ENCODE measurements at places on chromosomes 2 and 18. TPM values are rescaled to one million over a fixed set of nuclear protein-coding genes. Genes with fewer than 3 reads are reported as not detected.
A peak's percentile ranks its signal among the peaks of the same experiment; 100 is the strongest.

DNA sequence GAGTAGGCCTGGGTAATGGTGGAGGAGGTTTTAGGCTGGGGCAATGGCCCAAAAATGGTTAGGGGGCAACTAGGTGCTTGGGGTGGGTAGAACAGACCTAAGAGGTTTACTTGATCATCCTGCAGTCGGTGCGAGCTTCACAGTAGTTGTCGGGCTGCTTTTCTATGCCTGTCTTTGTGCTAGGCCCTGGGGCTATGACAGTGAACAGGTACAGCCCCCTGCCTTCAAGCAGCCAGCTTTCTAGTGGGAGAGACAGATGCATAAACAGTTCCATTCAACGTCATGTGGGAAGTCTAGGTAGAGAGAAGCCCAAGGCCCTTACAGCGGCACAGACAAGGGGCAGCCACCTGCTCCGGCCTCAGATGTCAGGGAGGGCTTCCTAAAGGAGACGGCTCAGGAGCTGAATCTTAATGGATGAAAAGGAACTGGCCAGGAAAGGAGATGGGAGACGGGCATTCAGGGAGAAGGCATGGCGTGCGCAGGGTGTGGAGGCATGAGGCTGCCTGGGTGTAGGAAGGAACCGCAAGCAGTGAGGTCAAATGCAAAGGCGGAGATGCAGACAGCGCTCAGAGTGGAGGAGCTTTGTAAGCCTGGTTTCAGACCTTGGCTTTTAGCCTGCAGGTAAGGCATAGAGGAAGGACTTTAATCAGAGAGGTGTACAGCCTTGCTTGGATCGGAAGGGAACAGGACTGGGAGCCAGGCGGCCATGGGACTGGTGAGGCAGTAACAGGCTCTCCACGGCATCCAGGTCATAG, 6.0 kb downstream of the CTIF start:
- DNase-seq, result no peak

DNA sequence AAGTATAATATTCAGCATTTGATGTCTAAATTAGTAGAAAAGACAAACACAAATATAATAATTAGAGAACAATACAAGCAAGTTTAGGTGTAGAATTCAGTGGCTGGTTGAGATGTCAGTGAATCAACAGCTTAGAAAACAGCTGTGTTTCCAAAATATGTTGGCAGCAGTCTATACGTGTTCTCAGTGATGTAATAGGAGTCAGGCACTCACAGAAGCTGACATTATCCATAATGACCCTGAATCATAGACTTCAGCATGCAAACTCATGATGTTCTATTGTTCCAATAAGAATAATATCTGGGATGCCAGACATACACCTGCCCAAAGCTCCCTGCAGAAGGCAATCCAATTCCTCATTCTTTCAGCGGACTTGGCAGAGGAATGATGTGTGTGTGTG, 164.7 kb downstream of the SLC8A1 start:
- DNase-seq, result no peak

GRCh38 chr2:178280244-178280852, 86.0 kb downstream of the OSBPL6 start:
- no peak for DNase-seq

- DNase-seq, result no peak
Measured at GRCh38 chr18:3151399-3152264, 68.1 kb downstream of the MYOM1 start.

CSRNP3 gene
- total RNA-seq, result 13.6 TPM

ZNF385B gene
- 18.1 TPM for total RNA-seq

DNA sequence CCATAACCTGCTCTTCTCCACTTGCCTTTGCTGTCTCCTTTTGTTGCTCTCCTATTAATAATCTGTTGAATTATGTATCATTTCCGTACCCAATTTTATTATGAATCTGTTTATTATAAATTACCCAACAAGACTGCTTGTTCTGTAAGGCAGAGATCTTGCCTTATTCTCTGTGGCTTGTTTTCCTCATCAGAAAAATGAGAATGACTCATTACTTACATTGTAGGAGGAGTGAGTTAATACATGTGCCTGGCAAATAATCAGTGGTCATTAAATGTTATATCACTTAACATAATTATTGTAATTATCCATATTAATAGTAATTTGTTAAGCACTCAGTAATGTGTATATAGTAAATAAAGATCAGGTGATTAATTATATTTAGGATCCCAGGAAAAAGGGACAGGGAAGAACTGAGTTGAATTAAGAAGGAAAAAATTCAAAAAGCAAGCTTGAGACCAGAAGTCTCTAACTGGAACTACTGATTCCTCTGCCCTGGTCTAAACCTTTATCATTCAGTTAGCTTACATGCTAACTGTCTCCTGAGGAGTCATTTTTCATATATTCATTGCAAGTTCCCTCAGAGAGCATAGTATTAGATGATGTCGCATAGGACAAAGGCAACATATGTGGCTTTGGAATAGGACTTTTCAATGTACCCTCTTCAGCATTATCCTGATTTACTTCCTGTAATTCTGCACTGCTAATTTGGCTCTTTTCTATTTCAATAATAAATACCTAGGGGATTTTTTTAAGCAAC, 335.7 kb downstream of the GALNT13 start:
- no peak for DNase-seq

DNA sequence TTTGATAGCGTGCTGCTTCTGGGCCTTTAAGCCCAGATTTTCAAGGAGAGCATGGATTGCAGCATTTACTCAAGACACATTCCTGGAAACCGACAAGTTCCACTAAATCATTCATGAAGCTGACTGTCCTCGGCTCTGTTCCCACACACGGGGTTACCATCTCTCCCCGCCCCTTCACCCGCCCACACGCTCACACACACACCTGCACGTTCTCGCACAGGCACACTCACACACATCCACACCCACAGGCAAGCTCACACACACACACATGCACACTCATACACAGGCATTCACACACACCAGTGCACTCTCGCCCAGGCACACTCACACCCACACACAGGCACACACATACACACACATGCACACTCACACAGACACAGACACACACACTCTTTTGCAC, 150.0 kb upstream of the AGAP1 start:
- no peak for DNase-seq

- no peak for DNase-seq
Measured at GRCh38 chr2:26608557-26608956, 32.6 kb downstream of the CIB4 start.

DSG4 gene
- total RNA-seq, result not detected

DNA sequence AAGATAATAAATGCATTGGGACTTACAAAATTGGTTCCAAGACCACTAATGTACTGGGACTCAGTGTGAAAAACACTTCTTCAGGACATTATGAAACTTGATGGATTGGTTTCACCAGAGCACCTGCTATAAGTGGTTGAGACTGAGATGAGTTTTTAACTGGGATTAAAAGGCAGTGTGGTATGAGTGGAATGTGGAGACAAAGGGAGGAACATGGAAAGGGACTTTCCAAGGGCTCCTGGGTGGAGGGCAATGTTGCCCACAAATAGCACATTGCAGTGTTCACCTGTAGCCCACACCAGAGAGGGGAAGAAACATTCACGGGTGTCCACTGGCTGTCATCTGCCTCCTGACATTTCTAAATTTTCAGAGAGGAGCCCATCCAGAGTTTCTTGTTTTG, 253.3 kb upstream of the TANK start:
- no peak for DNase-seq

DNA sequence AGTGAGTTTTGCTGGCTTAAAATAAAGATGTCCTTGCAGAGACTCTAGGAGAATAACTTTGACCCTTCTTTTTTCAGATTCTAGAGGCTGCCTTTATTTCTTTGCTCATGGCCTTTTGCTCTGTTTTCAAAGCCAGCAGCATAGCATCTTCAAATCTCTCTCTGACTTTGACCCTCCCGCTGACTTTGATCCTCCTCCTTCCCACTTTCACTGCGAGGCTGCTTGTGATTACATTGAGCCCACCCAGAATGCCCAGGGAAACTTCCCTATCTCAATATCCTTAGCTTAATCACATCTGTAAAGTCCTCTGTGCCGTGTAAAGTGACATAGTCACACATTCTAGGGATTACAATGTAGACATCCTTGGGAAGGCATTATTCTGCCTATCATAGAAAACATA, 23.9 kb downstream of the TACR1 start:
- DNase-seq, result peak; percentile 65

- no peak for DNase-seq
Measured at GRCh38 chr18:34767601-34768027, 57.5 kb downstream of the DTNA start.

DNA sequence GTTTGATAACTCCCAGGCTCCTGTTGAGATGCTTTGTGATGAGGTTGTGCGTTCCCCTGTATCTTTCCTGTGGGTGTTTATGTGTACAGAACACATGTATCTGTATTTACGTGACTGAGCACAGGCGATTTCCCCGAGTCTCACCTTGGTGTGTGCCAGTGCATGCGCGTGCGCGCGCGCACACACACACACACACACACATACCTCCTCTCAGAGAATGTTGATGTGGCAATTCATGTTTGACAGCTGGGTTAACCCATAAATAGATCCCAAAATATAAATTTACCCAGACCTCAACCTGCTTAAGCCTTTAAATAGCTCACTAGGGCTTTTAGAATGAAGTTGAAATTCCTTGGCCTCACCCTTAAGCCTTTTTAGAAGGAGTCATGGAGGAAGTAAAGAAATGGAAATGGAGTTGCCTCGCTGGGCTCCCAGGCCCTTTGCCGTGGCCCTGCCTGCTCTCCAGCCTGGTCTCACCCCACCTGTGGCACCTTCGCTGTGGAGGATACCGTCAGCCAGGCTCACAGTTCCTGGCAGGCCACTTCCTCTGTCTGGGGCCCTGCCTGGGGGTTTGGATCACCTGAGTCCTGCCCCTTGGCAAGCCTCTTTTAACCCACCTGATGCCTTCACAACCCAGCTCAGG, 20.3 kb downstream of the AGAP1 start:
- DNase-seq, result no peak

DNA sequence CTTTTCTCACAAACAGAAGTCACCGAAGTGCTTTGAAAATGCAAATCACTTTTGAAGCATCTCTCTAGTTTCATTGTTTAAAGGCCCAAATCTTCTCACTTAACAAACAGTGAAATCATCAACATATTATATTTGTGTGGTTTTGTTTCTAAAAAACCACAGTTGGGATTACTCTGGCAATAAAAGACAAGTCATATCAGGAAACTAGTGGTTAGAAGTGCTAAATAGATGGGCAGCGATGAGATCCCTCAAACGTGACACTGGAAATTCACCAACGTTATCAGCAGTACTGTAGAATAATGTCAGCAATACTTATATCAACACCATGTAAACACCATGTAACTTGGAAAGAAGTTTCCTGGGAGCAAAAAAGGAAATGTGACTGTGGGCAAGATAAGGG, 893.5 kb downstream of the SUCLG1 start:
- DNase-seq, result no peak

DNA sequence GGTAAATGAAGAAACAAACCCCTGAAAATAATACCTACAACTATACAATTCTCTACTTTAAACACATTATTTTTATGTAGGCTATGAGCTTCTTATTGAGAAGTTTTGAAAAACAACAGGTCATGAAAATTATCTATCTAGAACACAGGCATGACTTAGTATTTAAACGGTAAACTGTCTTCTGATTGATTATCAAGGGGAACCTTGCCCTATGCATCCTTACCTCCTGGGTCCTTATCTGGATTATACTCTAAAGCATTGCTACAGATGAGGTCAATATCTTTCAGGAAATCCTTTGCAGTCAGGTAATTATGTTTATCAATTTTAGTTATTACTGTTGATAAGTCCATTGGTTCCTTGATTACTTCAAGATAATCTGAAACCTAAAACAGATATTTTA, 144.3 kb downstream of the ATAD2B start:
- DNase-seq, result no peak

- no peak for DNase-seq
Measured at GRCh38 chr2:33672896-33673295, 73.8 kb upstream of the FAM98A start.

GCG gene
- total RNA-seq, result not detected

GRCh38 chr2:168601741-168602140, 145.7 kb downstream of the CERS6 start:
- no peak for DNase-seq

GRCh38 chr2:176508374-176508773, 239.1 kb downstream of the MTX2 start:
- DNase-seq, result no peak

GRCh38 chr2:30351116-30351515, 95.9 kb upstream of the LCLAT1 start:
- DNase-seq, result no peak

DHRS9 gene
- not detected for total RNA-seq

- no peak for DNase-seq
Measured at GRCh38 chr18:64271246-64271645, 122.4 kb upstream of the LINC00305 start.

MPHOSPH10 gene
- total RNA-seq, result 30.1 TPM

BOK gene
- 23.4 TPM for total RNA-seq

GRCh38 chr2:112674229-112674628, 28.5 kb downstream of the SLC20A1 start:
- DNase-seq, result no peak

- DNase-seq, result no peak
Measured at GRCh38 chr2:61759005-61759404, 94.9 kb downstream of the FAM161A start.

DNA sequence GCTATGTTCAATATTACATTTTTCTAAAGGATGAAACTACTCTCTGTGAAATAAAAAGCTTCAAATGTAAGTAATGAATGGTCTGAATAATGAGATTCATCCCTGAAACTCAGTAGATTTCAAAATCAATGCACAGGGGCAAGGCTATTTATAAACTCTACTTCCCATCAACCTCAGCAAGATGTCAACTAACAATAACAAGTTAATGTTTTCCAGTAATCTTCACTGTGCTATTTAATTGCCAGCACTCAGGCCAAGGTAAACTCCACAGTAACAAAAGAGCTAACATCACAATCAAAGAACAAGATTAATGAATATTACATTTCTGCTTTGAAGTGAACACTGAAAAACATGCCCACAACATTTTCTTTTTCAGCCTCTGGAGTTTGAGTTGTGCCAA, 144.3 kb upstream of the ZFP36L2 start:
- no peak for DNase-seq

GRCh38 chr18:28823506-28824182, 646.7 kb upstream of the CDH2 start:
- DNase-seq, result no peak

- DNase-seq, result no peak
Measured at GRCh38 chr18:8869696-8870095, 164.3 kb downstream of the MTCL1 start.

All from endodermal cell (in vitro differentiated cells).